RWPE1 (cell line): ENCODE measurements at places on chromosomes 4 and X.
A peak's percentile ranks its signal among the peaks of the same experiment; 100 is the strongest.

DNA sequence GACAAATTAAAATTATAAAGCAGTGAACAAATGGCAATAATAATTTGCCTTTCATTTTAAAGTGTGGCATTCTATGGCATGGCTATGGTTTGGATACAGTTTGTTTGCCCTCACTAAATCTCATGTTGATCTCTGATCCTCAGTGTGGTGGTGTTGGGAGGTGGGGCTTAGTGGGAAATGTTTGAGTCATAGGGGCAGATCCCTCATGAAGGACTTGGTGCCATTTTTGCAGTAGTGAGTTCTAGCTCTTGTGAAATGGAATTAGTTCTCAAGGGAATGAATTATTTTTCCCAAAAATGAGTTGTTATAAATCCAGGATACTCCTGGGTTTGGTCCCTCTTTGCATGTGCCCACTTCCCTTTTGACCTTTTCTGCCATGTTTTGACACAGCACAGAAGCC is 181.4 kb downstream of the AMELX start:
- DNase-seq: no peak

- DNase-seq: no peak
Observed at GRCh38 chr4:94660614-94661013, 97.1 kb upstream of the BMPR1B start.

DNA sequence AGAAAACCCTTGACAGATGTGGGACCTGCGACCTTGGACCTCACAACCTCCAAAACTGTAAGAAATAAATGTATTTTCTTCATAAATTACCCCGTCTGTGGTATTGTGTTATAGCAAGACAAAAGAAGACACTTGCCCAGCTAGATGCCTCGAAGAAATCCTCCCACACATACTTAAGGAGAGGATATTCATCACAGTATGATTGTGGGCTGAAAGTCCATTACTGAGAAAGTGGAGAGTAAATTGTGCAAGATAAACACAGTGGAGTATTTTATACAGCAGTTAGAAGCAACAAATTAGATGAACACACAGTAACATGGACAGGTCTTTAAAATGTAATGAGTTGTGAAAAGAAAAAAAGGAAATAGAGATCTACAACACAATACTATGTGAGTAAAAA is 25.8 kb upstream of the PLA2G12A start:
- DNase-seq: no peak

DNA sequence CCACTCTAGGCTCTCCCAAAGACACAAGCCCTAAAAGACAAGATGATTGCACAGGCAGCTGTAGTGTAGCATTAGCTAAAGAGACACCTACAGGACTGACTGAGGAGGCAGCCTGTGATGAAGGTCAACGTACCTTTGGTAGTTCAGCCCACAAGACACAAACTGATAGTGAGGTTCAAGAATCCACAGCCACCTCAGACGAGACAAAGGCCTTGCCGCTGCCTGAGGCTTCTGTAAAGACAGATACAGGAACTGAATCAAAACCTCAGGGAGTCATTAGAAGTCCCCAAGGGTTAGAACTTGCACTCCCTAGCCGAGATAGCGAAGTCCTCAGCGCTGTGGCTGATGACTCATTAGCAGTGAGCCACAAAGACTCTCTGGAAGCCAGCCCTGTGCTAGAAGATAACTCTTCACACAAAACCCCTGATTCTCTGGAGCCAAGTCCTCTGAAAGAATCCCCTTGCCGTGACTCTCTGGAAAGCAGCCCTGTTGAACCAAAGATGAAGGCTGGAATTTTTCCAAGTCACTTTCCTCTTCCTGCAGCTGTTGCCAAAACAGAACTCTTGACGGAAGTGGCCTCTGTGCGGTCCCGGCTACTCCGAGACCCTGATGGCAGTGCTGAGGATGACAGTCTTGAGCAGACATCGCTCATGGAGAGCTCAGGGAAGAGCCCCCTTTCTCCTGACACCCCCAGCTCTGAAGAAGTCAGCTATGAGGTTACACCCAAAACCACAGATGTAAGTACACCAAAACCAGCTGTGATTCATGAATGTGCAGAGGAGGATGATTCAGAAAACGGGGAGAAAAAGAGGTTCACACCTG is 306.3 kb downstream of the ANK2 start:
- DNase-seq: peak; percentile 45

GRCh38 chr4:4871242-4871572 is 11.7 kb downstream of the MSX1 start:
- no peak for DNase-seq

DNA sequence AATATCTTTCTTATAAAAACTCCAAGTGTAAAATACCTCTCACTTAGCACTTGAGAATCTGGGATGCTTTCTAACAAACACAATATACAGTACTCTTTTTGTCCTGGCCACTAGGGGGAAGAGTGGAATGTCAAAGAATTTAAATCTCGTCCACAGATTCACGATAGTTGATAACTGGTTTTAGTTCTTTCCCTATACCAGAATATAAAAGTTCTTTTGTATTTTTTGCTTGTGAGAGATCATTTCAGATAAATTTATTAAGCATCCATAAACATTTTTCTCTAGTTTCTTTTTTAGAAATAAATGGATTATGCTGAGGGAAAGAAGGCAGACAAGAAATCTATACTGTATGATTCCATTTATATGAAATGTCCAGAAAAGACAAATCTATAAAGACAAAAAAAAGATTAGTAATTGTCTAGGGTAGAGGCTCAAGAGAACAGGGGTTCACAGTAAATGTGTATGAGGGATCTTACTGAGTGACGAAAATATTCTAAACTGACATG is 50.4 kb downstream of the MGARP start:
- peak; percentile 46 for DNase-seq

DNA sequence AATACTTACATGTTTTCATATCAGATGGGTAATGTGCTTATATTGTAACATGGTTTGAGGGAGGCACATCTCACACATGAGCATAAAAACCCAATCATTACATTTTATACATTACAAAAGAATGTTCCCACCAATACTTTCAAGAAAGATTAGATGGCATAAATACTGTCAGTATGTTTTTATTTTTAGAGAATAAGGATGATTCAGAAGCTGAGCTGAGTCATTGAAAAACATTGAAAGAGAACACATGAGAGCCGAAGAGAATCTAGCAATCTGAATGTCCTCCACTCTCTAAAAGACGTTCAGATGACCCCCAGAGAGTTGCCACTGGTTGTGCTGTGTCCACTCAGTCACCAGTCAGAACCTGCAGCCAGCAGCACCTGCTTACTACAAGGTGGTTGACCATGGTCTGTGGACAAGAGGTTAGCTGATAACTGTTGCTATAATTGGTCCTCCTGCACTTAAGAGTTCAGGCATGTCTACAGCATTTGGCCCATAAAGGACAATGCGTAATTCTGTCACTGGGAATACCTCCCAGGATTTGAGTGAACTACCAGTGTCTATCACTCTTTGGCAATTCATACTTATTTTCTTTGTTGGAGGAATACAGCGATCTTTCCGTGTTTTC is 382.2 kb upstream of the IGFBP7 start:
- DNase-seq: no peak

- no peak for DNase-seq
Observed at GRCh38 chr4:41431276-41431675, 106.7 kb upstream of the LIMCH1 start.

- DNase-seq: peak; percentile 72
Observed at GRCh38 chr4:15690020-15690809, 8.6 kb downstream of the FAM200B start.

DNA sequence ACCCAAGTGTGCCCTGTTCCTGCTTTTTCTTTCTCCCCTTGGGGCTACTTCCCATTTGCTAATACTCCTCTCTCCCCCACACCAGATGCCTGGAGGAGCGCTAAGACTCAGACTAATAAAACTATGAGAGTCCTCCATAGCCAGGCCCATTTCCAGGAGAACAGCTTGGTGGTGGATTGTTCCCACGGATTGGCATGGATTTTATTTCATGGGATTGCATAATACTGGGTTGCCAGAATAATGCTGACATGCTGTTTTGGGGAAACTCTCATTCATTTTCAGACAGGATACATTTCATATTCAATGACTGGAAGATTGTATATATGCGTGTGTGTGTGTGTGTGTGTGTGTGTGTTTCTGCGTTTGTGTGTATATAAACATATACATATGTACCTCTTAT is 447.5 kb upstream of the PITX2 start:
- no peak for DNase-seq

DNA sequence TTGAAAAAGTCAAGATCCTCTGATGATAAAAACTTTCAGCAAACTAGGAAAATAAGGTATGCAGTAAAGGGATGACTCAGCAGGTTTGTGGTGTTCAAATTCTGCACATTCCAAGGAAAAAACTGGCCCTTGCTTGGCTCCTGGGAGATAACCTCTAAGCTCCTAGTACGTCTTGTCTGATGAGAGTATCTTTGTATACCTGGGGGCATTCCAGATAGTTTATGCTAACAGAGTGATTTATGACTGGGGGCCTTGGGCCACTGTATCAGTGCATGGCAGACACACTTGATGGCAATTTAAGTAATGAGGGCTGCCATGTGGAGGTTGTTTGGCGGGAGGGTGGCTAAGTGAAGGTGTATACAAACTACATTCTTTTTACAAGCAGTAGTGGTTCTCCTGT is 56.9 kb downstream of the NSG1 start:
- DNase-seq: no peak

GRCh38 chrX:11533199-11533651 is 132.5 kb downstream of the ARHGAP6 start:
- DNase-seq: peak; percentile 53

DNA sequence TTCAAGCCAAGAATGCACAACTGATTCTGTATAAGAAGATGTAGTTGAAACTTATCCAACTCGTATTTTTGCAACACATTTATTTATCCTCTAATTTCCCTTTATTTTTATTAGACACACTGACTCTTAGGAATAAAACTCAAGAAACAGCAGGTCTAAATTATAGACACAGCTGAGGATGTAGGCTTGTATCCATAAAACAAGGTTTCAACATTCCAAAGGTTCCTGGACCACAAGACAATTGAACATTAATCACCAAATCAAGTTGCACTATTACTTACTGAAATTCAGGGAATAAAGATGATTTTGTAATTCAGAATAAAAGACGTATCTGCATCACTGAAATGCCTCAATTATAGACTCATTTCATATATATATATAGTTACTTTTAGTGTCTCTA is 683.5 kb upstream of the GRIA3 start:
- DNase-seq: no peak

GRCh38 chr4:71913275-71913674 is 118.5 kb upstream of the NPFFR2 start:
- DNase-seq: no peak

DNA sequence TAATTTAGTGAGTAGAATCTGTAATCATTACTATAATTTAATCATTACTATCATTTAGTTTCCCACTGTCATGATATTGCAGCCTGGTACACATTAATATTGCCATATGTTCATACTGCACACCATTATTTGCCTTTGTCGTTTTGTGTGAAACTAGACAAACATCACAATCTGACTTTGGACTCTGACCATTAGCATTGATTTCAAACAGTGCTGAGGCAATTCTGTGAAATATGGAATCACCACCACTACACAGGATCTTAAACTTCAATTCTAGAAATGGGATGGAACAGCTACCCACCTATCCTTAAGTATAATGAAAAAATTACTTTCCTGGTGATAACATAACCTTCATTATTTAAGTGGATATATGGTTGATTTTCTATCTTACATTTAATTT is 98.3 kb downstream of the SORBS2 start:
- no peak for DNase-seq

- DNase-seq: no peak
Observed at GRCh38 chr4:166049036-166049435, 176.0 kb downstream of the TLL1 start.

DNA sequence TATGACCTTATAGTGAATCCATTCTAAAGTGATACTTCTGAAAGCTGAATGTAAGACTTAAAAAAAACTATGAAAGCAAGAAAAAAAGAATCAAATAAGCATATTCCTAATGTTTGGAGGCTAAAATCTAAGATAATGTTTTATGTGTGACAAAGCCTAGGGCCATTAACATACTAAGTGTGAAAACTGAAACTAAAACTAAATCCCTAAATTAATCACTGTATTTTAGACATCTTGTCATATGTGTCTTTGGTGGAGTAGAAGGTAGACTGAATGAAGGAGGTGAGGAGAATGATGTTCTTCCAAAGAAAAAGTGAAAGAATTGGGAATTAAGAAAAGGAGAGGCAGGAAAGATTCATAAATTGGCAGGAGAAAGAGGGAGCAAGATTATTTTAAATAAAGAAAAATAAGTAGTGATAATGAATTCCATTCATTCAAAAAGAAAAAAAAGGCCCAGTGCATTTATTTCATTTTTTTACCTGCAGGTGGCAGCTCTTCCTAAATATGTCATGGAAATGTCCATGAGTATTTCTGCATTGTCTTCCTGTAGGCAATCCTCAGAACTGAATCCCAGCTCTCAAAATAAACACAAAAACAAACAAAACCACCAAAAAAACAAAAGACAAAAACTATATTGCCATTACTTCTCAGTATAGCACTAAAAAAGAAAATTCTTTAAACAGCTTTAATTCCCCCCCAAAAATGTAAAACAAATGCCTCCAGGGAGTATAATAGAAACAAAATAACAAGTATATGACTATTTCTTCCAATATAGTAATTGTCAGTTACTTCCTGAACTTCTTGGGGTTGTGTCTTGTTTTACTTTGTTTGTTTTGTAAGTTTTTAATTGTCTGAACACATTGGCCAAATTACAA is 17.0 kb upstream of the AP1AR start:
- peak; percentile 46 for DNase-seq

- DNase-seq: no peak
Observed at GRCh38 chrX:9586992-9587392, 122.1 kb downstream of the TBL1X start.

DNA sequence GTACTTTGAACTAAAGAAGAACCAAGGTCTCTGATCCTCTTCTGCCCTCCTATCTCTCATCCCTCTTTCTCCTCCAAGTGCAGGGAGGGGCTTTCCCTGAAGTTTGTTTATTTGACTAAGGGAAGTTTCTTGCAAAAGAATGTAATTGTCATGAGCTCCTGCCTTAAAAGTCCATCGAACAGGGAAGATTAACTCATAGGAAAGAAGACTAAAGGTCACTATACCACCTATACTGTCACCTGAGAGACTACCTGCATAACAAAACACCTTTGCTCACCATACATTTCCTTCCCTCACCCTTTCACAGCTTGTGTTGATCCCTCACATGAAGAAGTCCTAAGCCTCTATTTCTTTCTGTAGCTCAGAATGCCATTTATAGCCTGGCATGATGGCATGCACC is 59.4 kb upstream of the C4orf54 start:
- no peak for DNase-seq

DNA sequence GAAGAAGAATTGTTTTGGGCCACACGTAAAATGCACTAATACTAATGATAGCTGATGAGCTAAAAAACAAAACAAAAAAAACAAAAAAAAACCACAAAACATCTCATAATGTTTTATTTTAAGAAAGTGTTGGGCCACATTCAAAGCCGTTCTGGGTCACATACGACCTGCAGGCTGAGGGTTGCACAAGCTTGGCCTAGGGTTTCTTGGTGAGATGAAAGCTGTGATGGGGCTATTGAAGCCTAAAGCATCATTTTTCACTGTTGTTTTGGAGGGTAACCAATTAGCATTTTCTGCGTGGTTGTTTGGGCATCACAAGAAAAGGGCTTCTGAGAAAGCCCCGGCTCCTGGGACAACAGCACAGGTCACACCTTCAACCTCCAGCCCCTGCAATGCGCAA is 42.5 kb upstream of the ZNF157 start:
- DNase-seq: no peak
